NCI-H2107 (cell line): ENCODE measurements at places on chromosomes 3 and 15.

- no peak for DNase-seq
Observed at GRCh38 chr15:34757262-34757661, 2.5 kb upstream of the GJD2 start.

- no peak for DNase-seq
Observed at GRCh38 chr15:70698426-70698825, 64.9 kb downstream of the UACA start.

DNA sequence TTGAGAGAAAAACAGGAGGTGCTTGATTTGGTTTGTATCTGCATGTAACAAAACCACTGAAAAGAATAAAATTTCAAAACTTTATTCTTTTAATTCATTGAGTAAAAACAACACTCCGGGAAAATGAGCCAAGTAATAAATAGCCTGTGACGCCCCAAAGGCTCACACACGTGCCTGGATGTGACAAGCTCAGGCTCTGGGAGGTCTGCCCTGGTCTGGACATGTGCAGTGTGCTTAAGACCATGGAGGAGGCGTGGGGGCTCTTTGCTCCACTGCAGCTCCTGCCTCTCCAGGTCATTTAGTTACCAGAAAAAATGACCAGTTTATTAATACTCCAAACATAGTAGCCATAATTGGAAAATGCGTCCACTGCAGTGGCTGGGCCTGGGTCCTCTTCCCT, 8.6 kb upstream of the NME9 start:
- DNase-seq: no peak

- no peak for DNase-seq
Observed at GRCh38 chr3:44321335-44321734, 17.2 kb upstream of the TCAIM start.

- no peak for DNase-seq
Observed at GRCh38 chr3:49674497-49674983, 389 bp downstream of the APEH start.

DNA sequence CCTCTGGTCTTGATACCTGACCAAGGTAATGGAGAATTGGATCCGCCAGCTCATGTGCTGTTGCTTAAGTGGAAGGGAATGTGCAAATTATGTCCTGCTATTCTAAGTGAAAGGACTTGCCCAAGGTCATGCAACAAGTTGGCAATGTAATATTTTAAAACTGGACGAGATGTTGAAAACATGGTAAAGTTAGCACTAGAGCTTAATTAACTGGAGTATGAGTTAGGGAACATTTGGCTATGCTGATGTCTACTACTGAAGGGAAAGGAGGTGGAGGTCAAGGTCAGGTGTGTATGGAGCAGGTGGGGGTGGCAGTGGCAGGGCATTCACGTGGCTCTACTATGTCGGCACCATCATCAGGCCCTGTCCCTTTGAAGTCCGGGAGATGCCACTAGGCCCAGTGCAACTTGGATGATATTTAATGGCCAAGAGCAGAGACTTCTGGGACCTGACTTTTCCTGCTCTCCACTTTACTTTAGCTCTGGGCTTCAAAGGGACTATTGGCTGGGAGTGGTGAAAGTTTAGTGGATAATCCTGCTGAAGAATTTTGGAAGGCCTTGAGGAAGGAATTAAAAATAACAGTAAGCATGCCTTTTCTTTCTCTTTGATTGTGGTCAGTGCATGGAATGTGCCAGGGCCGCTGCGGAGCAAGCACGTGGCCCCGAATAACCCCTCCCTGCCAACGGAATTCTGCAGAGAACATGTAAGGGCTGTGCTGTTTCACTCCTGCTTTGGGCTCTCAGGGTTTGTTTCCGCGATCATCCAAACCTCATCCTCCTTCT, 14.9 kb downstream of the SMAD3 start:
- DNase-seq: no peak

- DNase-seq: no peak
Observed at GRCh38 chr3:48225587-48225986, 2.3 kb downstream of the CAMP start.
